Stimulated activated CD4-positive, alpha-beta T cell treated with anti-CD3 and anti-CD28 coated beads, Interleukin-2, amount 100 ng/mL, for 24 hours (primary cell): ENCODE measurements at places on chromosomes 1 and 21.

DNA sequence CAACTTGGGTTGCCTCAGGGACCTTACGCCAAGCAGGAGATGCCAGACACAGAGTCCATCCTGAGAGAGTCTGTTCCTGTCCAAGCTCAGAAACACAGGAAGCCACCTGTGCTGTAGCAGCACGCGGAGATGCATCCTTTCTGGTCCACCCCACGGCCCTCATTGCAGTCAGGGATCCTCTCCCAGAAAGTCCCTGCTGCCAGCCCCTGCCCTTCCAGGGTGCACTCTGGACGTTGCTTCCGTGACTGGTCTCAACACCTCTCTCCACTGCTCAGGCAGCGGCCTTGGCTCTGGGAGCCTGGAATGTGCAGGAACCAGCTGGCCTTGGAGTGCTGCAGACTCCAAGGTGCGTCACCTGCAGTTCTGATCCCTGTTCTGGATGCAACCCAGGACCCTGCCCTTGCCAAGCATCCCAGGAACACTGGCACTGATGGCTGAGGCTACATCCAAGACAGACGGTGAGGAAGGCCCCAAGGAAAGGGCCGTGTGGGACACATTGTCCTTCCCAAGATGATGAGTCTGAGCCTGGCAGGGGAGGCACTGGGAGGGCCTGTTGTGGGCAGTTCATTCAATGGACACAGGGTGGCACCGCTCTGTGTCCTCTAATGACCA lies 21.7 kb upstream of the COL6A1 start:
- no peak for DNase-seq

- DNase-seq: no peak
Observed at GRCh38 chr1:63127376-63127775, 195.0 kb upstream of the FOXD3 start.

DNA sequence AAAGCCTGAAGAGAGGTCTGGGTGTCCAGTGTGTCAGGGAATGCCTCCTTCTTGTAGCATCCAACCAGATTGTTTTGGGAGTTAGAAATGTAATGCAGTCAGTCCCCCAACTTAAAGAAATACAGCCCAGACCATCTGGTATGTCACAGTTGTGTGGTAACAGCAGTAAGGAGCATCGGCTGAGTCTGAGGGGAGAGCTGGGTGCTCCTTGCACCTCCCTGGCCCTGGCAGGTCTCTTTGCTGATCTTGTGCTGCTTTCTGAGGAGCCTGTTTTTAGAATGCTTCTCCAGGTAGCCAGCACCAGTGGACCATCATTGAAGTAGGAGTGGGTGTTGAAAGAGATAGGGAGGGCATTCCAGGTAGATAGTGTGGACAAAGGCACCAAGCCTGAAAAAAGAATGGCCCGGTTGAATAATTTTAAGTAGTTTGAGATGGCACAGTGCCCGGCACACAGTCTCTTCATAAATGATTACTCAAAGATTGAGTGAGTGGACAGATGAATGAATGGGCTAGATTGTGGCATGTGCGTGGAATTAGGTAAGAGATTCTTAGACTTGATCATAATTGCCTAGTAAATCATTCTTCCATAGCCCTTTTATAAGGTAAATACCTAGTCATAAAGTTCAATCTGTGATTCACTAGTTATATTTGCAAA lies 46.5 kb downstream of the LAMC1 start:
- no peak for DNase-seq

GRCh38 chr1:232627171-232627570 lies 2.8 kb downstream of the SIPA1L2 start:
- DNase-seq: no peak

- no peak for DNase-seq
Observed at GRCh38 chr1:18735224-18735997, 104.8 kb downstream of the PAX7 start.

DNA sequence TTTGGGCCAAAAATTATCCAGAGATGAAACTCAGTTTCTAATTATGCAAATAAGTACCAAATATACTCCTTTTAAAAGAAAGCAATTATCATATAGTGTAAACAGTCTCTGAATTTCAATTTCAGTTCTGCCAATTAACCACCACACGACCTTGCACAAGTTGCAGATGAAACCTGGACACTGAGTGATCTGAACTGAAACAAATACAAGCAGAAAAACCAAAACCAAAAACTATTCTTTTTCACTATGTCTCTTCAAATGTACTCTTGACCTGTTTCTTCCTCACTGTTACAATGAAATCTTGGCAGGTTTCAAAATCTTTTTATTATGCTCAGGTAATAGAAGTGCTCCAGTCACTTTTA lies 79.2 kb downstream of the TYW3 start:
- DNase-seq: no peak

- no peak for DNase-seq
Observed at GRCh38 chr21:16280686-16281091, 550.9 kb downstream of the USP25 start.

- DNase-seq: no peak
Observed at GRCh38 chr1:4362314-4363044, 291.9 kb upstream of the AJAP1 start.

DNA sequence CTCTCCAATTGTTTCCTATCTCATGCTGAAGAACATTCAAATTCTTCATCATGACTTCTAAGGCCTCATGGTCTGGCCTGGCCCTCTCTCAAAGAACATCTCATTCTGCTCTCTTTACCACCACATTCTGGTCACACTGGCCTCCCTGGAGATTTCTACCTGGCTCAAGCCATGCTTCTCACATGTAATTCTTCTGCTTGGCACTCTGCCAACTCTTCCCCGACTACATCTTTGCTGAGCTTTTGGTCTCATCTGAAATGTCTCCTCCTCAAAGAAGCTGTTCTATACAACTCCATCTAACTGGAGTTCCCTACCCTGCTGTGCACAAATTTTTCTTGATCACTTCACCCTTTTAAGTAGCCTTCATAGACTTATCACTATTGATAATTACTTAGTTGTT lies 1.4 kb upstream of the TBX19 start:
- DNase-seq: no peak

- DNase-seq: peak; percentile 73
Observed at GRCh38 chr1:221712776-221713431, 29.0 kb downstream of the DUSP10 start.

DNA sequence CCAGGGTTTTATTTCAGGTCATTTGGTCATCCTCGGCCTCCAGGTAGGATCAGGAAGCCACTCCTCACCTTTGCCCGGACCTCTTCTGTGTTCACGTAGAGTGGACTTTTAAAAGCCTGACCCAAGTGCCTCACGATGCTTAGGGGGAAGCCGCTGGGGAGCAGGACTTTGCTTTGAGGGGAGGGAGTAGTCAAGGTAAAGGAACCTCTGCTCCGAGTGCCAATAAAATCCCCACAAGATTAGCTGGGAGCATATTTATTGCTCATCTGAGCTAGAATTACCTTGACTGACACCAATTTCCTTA lies 603 bp upstream of the DHRS3 start:
- no peak for DNase-seq

DNA sequence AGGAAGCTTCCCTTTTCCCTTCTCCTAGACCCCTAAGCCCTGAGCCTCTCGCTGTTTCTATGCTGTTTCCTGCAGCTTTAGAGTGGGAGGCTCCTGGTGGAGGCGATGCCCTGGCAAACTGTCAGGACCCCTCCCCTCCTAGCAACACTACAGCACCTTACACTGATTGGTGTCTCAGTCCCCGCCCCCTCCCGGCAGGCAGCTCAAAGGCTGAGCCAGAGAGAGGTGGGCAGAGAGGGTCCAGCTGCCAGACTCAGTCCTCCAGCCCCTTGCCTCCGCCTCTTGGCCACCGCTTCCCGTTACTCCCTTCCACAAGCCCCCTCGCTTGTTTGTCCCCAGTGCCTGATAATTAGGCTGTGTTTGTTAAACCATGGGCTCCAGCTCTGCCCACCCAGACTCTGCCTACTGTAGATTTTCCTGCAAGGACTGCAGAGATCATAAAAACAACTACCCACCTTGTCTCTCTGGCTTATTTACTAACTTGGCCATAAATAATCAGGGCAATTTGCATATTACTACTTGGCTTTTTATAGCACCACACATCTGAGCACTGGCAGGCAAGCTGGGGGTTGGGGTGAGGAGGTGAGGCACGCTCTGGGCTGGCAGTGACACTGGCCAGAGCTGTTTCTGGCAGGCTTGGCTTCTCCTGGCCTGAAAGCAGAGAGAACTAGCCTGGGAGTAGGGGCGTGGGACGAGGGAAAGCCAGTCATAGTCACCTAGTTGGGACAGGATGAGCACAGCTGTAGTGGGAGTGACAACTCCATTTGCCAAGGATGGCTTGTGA lies 107.5 kb downstream of the CSMD2 start:
- DNase-seq: no peak

DNA sequence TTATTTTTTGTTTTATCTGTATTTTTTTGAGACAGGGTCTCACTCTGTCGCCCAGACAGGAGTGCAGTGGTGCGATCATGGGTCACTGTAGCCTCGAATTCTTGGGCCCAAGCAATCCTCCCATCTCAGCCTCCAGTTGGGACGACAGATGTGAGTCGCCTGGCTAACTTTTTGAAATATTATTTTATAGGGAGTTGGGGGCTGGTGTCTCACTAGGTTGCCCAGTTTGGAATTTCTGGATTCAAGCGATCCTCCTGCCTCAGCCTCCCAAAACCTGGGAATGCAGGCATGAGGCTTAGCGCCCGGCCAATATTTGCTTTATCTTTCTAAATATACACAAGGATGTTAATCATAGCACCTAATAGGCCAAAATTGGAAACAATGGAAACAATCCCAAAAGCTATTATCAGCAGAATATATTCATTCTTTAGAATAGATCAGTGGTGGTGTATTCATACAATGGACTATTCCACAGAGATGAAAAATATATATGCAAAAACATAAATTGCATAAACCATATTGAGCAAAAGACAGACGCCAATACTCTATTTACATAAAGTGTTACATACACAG lies 55.9 kb downstream of the DAP3 start:
- DNase-seq: no peak

DNA sequence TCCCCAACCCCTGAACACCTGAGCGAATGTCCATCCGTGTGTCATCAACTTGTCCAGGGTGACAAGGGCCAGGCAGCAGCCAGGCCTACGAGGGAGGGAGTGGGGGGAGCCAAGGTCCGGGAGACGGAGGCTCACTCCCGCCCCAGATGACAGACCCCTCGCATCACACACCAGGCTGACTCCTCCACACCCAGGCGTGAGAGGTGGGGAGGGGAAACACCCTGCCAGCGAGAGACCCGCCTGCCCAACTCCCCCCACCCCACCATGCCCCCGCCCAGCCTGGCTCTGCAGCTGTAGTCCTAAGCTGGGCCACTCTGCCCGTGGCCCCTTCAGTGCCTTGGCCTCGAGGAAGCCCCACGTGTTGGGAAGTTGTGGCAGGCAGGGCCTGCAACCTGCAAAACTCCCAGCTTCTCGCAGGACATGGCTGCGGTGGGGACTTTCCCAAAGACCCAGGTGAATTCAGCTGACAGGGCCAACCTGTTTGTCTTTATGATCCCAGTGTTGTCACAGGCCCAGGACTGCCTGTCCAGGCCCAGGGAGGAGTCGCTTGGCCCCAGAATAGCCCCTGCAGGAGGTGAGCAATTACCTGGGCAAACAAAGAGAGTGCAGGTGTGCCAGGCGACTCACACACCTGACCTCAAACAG lies 62.9 kb downstream of the RIPK4 start:
- DNase-seq: no peak

GRCh38 chr1:22341791-22342605 lies 109.7 kb upstream of the ZBTB40 start:
- DNase-seq: no peak

DNA sequence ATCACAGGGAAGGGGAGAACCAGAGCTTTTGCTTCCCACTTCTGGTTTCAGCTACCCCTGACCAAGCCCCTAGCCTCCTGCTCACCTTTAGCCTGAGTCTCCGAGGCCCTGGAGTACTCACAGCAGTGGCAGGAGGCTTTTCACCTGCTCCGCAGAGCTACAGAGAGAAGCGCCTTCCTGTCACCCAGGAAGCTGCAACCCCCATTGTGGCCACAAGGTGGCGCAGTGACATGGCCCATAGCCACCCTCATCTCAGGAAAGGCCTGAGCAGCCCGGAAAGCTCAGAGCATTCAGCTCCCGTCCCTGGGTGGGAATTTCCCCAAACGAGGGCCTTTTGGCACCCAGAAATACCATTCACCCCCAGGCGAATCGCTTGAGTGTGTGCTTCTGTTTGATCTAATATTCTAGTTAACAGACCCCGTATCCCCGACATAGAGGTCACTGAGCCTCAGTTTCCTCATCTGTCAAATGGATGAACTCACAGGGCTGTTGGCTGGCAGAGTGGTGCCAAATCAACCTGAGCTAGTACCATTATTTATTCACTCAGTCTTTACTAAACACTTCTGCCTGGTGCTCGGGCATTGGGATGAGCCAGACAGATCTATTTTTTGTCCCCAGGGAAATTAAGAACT lies 25.3 kb downstream of the A3GALT2 start:
- peak; percentile 91 for DNase-seq

DNA sequence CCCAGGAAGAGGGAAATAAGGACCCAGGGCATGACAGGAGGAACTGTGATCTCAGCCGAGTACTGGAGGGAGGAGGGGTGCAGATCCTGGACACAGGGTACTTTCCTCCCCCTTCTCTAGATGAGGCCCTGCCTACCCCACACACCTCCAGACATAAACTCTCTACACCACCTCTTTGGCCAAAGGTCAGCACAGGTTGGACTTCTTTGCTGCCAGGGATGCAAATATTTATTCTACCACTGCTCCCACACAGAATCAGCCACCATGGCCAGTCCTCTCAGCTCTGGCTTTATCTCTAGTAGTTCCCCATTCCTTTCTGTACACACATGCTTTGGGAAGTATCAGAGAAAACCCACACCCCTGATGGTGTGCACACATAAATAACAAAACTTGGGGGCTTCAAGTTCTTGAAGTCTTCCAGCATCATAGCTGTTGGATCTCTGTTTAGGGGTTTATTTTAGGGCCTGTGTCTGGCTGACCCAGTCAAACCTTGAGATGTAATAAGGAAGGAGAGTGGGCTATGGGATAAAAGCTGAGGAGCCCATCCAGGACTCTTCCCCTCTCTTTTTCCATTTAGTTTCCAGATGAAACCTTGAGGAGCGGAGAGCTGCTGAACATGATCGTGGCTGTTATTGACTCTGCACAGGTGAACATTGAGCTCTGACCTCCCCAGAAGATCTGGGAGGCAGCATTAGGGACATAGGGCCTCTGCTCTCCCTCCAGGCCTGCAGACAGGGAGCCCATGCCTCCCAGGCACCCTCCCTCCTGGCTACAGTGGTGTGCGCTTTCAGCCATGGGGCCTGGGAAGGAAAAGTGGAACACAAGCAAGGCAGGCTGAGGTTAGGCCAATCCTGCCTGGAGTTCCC lies 6.7 kb upstream of the SLC27A3 start:
- DNase-seq: no peak
